ENCODE measurements at places on chromosomes 4 and X. TPM values are rescaled to one million over a fixed set of nuclear protein-coding genes. Genes with fewer than 3 reads are reported as not detected.

The METAP1 gene
- 38.5 TPM for total RNA-seq

The CSAG3 gene
- total RNA-seq, result not detected

The VEGFC gene
- total RNA-seq, result 63.4 TPM

The MAGIX gene
- total RNA-seq, result 3.4 TPM

The HMGB3 gene
- 18.0 TPM for total RNA-seq

The CCDC120 gene
- total RNA-seq, result 1.4 TPM

The ADGRG2 gene
- total RNA-seq, result under 0.01 TPM

The FGD1 gene
- 10.9 TPM for total RNA-seq

The GAGE2A gene
- not detected for total RNA-seq

The ITGB1BP2 gene
- total RNA-seq, result 0.80 TPM

The SH3BGRL gene
- total RNA-seq, result 93.1 TPM

The CCDC158 gene
- not detected for total RNA-seq

The H2BW1 gene
- not detected for total RNA-seq

The CT45A3 gene
- total RNA-seq, result not detected

The SYNPO2 gene
- 1.3 TPM for total RNA-seq

The PI4K2B gene
- total RNA-seq, result 14.3 TPM

The ARHGEF6 gene
- 4.0 TPM for total RNA-seq

The GYPE gene
- total RNA-seq, result 1.0 TPM

The P2RY8 gene
- total RNA-seq, result not detected

The XPNPEP2 gene
- 1.3 TPM for total RNA-seq

The ACE2 gene
- total RNA-seq, result not detected

The GLRA2 gene
- total RNA-seq, result not detected

The PCDH10 gene
- total RNA-seq, result 2.4 TPM

The ANKRD50 gene
- 14.4 TPM for total RNA-seq
